Glutamatergic neuron (in vitro differentiated cells): ENCODE measurements at places on chromosomes 3 and 15. TPM values are rescaled to one million over a fixed set of nuclear protein-coding genes. Genes with fewer than 3 reads are reported as not detected.

GRCh38 chr3:59816312-59816711 lies 766.5 kb upstream of the CFAP20DC start:
- no peaks in the 10 kb centered on the region for H3K36me3 ChIP-seq
- H3K27ac ChIP-seq, result peak overlapping the region; percentile 95
- H3K27me3 ChIP-seq, result no peaks in the 10 kb centered on the region
- peaks cover 65% of the 10 kb centered on the region for H3K4me1 ChIP-seq
- H3K4me3 ChIP-seq, result no peak overlapping the region

DNA sequence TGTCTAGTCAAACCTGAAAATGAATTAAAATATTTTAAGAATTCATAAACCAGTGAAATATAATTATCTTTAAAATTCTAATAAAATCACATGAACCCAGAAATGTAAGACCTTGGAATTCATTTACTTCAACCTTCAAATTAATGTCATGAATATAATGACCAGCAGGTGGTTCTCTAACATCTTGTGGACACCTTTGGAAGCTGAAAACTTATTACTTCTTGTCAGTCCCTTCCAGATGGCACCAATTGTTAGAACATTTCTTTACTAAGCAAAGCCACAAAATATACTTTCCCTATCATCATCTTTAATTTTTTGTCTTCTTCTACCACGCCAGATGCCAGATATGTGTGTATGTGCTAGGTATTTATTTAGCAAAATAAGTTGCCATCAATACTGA lies 240.0 kb downstream of the MBNL1 start:
- DNase-seq, result no peak
- H3K36me3 ChIP-seq, result no peaks in the 10 kb centered on the region
- H3K4me1 ChIP-seq, result no peaks in the 10 kb centered on the region
- no peak overlapping the region for H3K27ac ChIP-seq
- no peaks in the 10 kb centered on the region for H3K27me3 ChIP-seq
- H3K4me3 ChIP-seq, result no peak overlapping the region

GRCh38 chr15:59251001-59251845 lies 44.6 kb downstream of the LDHAL6B start:
- H3K27me3 ChIP-seq, result no peaks in the 10 kb centered on the region
- no peaks in the 10 kb centered on the region for H3K36me3 ChIP-seq
- no peaks in the 10 kb centered on the region for H3K4me1 ChIP-seq
- H3K4me3 ChIP-seq, result no peak overlapping the region
- H3K27ac ChIP-seq, result no peak overlapping the region

Gene LYZL4
- not detected for total RNA-seq

Gene PGBD4
- 1.7 TPM for total RNA-seq
